ENCODE measurements at places on chromosomes 6 and 20.
A peak's percentile ranks its signal among the peaks of the same experiment; 100 is the strongest.

- no peak for DNase-seq
These were observed 298.0 kb downstream of the TFAP2C start for GRCh38 chr20:56927127-56927526.

- DNase-seq, result no peak
These were observed 20.1 kb downstream of the ACOT13 start for GRCh38 chr6:24686946-24687345.

DNA sequence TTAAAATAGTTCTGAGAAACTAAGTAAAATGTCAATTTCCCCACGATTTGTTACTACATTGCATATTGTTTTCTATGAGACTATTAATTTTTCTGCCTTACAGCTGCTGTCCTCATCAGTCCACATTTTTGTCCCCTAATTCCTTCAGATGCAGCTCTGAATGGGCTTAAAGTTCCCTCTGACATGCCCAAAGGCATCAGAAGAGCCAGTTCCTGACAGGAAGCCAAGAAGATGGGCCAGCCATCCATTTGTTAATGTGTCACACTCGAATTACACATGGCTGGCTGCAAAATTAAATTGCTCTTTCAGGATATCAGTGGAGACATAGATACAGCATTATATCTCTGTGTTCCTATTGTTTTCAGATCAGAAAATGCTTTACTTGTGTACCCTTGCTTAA lies 1223.0 kb downstream of the EPHA7 start:
- DNase-seq, result no peak

DNA sequence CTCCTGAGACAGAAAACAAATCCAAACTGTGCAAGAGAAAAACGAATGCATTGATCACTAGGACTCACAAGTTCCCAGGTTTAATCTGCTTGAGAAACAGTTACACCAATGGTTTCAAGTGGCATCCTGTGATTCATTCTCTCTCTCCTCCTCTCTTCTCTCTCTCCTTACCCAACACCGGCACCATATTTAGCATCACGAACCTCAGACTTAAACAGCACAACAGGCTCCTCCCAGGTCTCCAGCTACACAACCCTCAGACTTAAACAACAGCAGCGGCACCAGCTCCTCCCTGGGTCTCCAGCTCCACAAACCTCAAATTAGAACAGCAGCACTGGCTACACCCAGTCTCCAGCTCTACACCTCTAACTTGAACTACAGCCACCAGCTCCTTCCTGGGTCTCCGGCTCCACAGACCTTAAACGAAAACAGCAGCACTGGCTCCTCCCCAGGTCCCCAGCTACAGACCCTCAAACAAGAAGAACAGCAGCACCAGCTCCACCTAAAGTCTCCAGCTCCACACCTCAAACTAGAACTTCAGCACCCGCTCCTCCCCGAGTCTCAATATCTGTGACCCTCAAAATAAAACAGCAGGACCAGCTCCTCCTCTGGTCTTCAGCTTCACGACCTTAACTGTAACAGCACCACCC lies 355.9 kb downstream of the PREX1 start:
- no peak for DNase-seq

DNA sequence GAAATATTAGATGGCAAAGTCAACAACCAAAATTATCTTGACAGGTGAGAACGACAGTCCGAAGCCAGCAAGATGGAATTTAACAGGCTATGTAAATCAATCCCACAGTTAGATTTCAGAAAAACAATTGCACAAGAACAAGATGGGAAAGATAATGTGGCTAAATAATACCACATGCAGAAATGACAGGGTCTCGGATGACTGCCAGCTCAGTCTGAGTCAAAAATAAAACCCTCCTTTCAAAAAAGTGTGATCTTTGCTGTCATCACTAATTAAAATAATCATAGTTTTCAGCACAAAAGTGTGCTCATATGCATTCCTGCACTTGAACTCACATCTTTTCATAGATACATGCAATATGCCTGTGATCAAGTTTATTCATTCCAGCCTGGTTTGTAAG lies 25.9 kb downstream of the FOXQ1 start:
- peak; percentile 85 for DNase-seq

GRCh38 chr6:48057601-48058000 lies 53.4 kb downstream of the PTCHD4 start:
- no peak for DNase-seq

GRCh38 chr20:25465243-25466135 lies 58.0 kb downstream of the GINS1 start:
- no peak for DNase-seq

DNA sequence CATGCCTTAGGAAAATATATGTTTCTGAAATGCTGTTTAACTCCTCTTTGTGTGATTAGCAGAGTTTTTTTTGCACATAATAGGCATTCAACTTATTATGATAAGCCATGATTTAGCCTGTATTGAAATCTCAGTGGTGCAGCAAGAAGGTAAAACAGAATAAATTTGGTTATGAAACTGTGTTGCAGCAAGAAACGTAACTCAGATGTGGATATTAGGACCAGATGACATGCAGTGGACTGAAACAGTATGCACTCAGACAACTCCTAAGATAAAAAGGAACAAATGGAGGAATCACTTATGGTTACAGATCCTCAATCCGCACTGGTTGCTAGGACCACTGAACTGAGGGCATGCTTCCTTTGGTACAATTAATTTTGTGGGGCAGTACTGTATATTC lies 254.2 kb upstream of the HSF2 start:
- no peak for DNase-seq

- DNase-seq, result no peak
These were observed 97.8 kb downstream of the PACRG start for GRCh38 chr6:162825597-162825996.

GRCh38 chr6:105896052-105896820 lies 189.9 kb upstream of the PRDM1 start:
- DNase-seq, result no peak

- peak; percentile 26 for DNase-seq
These were observed 90.7 kb upstream of the BEND6 start for GRCh38 chr6:56864171-56864616.

DNA sequence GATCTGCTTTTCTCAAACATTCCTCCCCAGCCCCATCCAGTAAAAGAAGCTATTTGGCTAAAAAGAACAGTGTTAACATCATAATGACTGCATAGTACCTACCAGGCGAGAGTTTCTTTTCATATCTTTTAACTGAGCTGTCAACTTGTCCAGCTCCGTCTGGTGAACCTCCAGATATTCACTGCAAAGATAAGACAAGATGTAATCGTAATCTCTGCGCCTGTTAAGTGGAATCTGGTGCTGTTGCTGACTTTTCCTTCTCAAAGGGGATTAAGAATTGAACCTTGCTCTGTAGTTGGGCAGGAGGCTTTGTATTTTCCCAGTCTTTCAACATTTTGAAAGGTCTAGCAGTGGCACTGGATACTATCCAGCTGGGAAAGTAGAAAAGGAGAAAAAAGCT lies 63.0 kb downstream of the RIPOR2 start:
- no peak for DNase-seq

DNA sequence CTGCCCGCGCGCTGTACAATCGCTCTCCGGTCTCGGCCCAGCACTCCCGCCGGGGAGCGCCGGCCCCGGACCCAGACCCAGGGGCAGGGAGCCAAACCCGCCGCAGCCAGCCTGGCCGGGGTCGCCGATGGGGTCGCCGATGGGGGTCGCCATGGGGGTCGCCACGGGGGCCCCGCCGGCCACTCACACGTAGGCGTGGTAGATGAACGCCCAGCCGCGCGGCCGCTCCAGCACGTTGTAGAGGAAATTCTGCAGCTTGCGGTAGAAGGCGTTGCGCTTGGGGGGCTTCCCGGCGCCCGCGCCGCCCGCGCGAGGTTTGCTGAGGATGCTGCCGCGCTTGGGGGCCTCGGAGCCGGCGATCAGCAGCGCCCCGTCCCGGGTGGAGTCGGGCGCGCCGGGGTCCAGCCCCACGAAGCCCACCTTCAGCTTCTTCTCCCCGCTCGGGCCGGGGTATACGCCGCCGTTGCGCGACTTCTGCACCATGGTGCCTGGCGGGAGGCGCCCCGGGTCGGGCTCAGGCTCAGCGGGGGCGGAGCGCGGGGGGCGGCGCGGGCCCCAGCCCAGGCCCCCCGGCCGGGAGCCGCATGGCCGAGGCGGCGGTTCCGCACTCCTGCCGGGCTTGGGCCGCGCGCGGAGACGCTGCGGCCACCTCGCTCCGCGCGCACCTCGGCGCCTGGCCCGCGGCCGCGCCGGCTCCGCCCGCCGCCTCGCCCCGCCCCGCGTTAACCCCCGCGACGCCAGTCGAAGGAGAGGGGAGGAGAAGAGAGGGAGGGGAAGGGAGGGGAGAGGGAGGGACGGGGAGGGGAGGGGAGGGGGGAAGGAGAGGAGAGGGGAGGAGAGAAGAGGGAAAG lies at the start of gene KCNQ2:
KCNQ2 (minus strand) TSS at position 675 of the 851 bp plus-strand sequence; CDS start at position 483, 192 bp downstream.
- no peak for DNase-seq

DNA sequence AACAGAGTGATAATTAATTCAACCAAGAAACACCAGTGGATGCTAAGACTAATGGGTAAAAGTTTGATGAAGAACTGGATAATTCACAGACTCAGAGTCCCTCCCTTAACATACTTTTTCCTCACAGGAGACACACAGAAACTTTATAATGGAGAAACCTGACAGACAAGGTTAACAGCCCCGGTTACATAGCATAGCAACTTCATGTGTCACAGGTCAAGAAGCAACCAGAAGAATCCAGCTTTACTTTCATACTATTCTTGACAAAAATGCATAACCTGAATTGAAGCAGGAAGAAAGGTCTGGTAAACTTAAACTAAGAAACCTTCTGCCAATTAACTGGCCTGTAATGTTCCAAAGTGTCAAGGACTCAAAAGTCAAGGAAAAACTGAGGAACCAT lies 375.9 kb downstream of the RNF144B start:
- no peak for DNase-seq

GRCh38 chr6:1952740-1953360 lies 292.6 kb downstream of the GMDS start:
- peak; percentile 94 for DNase-seq

DNA sequence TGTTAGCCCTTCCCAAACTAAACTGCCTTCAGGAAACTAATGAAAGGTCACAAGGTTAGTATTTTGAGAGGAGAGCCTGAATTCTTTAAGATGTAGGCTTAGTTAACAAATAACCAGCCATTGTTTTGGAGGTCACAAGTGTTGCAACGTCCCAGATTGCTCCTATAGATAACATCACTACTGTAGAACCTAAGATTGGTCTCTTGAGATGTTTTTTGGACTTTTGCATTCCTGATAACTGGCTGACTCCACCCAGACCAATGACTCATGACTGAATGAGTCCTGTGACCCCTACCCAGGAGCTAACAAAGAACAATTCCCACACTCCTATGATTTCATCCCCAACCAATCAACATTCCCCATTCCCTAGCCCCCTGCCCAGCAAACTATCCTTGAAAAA lies 178.8 kb downstream of the SCP2D1 start:
- no peak for DNase-seq

DNA sequence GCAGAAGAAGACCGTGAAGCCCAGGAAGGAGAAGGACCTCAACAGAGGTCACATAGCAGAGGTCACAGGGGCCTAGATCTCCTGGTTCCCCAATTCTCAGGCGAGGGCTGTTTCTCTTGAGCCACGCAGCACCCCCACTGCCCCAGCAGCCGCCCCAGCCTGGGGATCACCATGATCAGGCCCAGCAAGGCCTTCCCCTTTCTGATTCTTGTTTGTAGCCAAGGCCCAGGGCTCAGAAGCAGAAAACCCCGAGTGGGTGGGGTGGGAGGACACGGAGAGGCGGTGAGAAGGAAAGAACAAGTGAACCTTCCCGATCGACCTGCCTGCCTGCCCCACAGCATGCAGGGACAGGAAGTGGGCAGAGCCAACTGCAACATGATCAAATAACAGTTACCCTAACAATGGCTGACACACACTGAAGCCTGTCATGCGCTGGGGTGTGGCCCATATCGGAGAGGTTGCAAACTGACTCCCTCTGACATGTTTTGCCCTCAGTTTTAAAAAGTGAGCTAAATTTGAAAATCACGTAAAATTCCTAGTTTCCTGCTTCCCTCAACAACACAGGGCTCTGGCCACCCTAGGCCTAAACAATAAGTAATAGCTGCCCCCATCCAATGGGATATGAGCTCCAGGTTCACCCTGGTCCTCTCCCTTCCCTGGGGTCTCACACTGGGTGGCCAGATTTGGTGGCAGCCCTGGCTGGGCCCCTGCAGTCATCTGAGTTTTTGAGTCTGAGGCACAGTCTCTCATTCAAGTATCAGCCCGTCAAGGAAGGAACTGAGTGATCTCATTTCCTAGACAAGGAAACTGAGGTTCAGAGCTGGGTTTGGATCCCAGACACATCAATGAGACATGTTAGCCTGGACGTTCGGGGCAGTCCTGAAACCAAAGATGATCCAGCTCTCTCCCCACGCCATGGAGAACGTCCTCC lies 6.5 kb downstream of the PEDS1 start:
- DNase-seq, result peak; percentile 31

GRCh38 chr6:1609648-1610496 lies at the start of gene FOXC1:
FOXC1 (plus strand) TSS chr6:1609915; CDS start chr6:1610446, 531 bp downstream.
- peak; percentile 88 for DNase-seq

- DNase-seq, result peak; percentile 76
These were observed 37.1 kb downstream of the CD109 start for GRCh38 chr6:73732845-73733675.

DNA sequence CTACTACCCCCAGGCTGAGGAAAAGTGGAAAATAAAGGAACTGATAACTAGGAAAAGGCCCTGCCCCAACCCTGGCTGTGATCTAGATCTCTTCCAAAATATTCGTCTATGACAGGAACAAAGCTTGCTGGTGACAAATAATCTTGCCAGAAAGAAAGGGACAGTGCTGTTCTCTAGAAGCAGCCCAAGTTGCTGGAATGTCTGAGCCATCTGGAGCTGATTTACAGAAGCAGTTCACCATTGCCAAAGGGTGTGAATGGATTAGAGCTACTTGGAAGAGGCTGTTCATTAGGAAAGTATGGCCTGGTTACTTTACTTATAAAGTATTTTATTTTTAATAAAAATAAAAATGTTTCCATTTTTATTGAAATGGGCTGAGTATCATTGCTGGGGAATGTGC lies 146.3 kb downstream of the EPM2A start:
- no peak for DNase-seq

DNA sequence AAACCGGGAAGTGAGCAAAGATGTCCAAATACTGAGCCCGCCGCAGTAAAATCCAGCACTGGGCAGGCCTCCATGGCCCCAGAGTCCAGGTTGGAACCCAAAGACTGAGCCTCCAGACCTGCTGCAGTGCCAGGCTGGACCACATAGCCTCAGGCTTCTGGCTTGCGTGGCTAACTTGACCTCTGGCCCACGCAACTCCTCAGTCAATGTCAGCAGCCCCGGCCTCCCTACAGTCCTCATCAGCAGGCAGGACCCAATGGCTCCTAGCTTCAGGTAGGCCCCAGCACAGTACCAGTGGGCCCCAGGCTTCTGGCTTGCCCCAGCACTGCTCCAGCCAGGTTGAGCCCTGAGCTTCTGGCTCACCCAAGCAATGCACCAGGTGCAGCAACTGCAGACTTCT lies 245.1 kb upstream of the AFDN start:
- DNase-seq, result no peak
